ENCODE measurements at places on chromosomes 1 and 21.
A peak's percentile ranks its signal among the peaks of the same experiment; 100 is the strongest.

DNA sequence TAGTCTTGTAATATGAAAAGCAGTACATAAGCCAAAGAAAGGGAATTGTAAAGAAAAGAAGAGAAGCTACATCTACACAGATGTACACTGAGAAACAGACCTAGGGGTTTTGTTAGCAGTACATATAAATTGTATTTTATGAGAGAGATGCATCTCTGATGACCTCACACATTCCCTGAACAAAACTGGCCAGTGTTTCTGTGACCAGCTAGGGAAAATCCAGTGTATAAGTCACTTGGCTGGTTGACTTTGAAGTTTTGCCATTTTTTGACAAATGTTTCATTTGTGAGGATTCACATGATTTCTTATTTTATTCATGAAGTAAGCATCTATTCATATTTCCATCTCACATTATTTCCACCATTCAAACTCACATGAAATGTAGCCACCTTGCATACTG is 28.3 kb upstream of the DYNLT5 start:
- no peak for DNase-seq

- no peak for DNase-seq
These were observed 3.9 kb downstream of the SLC30A2 start for GRCh38 chr1:26041978-26042377.

- no peak for DNase-seq
These were observed 33.1 kb downstream of the RGS8 start for GRCh38 chr1:182651339-182651724.

DNA sequence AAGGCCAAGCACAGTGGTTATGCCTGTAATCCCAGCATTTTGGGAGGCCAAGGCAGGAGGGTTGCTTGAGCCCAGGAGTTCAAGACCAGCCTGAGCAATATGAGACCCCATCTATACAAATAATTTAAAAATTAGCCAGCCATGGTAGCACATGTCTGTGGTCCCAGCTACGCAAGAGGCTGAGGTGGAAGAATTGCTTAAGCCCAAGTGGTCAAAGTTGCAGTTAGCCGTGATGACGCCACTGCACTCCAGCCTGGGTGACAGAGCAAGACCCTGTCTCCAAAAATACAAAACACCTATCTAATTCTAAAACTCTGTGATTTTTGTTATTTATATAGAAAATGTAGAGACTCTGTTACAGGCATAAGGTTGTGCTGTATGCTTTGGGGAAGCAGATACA is 44.2 kb upstream of the ZYG11A start:
- no peak for DNase-seq

GRCh38 chr1:20787840-20788795 is 1.0 kb upstream of the HP1BP3 start:
- no peak for DNase-seq

- DNase-seq = no peak
These were observed 38.0 kb downstream of the FOXO6 start for GRCh38 chr1:41399145-41399795.

GRCh38 chr1:45010855-45011811 is at the start of gene HECTD3:
HECTD3 (minus strand) TSS chr1:45011324; CDS start chr1:45011257, 67 bp downstream.
- peak; percentile 65 for DNase-seq

GRCh38 chr1:42983693-42984092 is 25.0 kb upstream of the SLC2A1 start:
- no peak for DNase-seq

- no peak for DNase-seq
These were observed 44.7 kb downstream of the CDC42BPA start for GRCh38 chr1:227273557-227273956.

DNA sequence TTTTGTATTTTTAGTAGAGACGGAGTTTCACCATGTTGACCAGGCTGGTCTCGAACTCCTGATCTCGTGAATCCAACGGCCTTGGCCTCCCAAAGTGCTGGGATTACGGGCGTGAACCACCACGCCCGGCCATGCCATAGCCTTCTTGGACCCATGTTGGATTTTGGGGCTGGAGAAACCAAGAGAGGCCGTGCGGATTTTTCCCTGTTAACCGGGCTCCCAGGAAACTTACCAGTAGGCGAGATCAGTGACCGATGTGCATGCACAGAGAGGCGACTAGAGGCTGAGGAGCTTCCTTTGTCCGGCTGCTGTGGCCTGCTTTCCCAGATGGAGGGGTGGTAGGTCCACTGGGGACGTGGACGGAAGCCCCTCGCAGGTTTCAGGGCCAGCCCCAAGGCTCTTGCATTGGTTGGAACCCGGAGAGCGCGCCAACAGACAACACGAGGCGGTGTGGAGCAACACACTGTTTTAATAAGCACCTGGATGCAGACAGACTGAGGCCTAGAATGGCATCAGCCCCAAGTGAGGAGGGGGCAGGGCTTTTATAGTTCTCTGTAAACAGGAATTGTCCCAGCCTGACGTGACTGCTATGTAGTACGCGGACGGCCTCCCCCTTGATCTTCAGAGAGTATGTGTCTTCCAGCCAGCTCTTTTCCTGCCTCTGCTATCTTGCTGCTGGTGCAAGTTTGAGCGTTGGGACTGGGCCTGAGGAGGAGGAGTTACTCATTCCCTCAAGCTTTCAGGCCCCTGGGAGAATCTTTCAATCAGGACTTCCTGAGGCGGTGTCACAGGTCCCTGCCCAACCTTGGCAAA is at the start of gene ERVH48-1:
Gene ERVH48-1, minus strand, starts transcription at position 517 of the 813 bp plus-strand sequence. CDS start 6,624 bp downstream, outside the sequence.
- DNase-seq = no peak

DNA sequence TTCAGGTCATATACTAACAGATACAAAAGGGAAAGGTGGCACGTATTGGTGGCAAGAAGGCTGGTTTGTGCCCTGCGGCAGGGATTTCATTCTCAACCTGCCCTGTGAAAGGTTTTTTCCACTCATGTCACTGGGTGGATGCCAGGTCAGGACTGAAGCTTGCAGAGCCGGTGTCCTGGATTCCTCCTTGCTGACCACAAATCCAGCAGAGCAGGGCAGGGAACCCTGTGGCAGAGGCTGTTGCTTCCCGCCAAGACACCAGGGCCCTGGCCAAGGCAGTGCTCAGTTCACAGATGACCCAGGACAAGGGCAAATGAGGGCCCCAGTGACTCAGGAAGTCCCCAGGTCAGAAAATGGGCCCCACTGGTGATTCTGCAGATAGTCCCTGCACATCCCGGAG is 16.4 kb downstream of the BSND start:
- no peak for DNase-seq

DNA sequence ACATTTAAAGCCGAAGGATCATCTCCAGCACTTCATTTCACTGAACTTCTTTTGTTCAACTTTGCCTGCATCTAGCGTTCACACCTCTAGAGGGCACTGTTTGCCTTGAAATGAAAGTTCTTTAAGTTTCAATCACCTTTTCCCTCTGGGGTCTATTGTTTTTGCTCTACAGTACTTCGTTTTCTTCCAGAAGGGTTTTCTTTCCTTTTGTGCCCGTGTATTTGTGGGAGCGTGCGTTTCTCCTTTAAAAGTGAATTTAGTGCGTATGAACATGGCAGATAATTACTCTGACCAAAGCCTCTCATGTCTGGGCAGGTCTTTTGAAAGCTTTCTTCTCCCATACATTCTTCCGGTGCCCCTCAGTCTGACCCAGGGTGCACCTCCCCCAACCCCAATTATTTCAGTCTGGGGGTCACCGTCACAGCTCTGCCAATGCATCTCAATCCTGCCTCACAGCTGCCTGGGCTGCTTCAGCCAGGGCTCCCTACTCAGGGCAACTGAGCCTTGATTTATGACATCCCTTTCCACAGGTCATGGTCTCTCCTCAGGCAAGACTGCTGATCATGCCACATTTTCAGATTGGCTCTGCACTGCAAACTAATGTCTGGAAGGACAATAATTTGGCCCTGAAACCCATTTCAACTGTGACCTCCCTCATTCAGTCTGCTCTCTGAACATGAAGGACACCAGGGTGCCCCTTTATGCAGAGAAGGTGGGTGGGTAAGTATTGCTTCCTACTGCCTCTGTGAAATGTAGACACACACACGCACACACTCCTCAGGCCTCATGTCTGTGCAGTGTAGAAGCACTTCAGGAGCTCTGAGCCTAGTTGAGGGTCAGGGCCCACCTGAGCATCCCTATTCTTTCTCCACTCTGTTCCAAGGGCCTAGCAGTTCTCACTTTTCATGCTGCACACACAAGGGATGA is 88.6 kb downstream of the NUF2 start:
- peak; percentile 3 for DNase-seq

DNA sequence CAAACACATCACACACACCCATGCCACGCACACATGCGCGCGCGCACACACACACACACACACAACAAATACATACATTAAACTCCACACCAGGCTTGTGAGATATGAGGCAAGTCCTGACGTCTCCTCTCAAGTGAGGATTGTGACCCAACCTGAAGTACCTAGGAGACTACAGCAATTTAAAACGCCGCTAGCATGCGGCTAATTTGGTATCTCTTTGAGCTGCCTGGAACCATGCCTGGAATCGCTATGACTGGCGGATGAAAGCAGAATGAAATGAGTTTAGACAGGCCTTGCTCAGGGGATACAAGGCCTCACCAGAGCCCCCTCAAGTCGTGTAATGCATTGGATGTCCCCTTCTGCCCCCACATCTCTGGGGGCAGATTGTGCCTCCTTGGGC is 1.6 kb upstream of the RAB7B start:
- DNase-seq = no peak

Data from stimulated activated CD4-positive, alpha-beta T cell treated with anti-CD3 and anti-CD28 coated beads, Interleukin-12 subunit alpha, Interleukin-12 subunit beta, amount 100 ng/mL, for 4 hours (primary cell).